ENCODE measurements at places on chromosomes 3 and 15. TPM values are rescaled to one million over a fixed set of nuclear protein-coding genes. Genes with fewer than 3 reads are reported as not detected.

- no peak for DNase-seq
Observed at GRCh38 chr3:79047581-79047980, 720.2 kb downstream of the ROBO1 start.

DNA sequence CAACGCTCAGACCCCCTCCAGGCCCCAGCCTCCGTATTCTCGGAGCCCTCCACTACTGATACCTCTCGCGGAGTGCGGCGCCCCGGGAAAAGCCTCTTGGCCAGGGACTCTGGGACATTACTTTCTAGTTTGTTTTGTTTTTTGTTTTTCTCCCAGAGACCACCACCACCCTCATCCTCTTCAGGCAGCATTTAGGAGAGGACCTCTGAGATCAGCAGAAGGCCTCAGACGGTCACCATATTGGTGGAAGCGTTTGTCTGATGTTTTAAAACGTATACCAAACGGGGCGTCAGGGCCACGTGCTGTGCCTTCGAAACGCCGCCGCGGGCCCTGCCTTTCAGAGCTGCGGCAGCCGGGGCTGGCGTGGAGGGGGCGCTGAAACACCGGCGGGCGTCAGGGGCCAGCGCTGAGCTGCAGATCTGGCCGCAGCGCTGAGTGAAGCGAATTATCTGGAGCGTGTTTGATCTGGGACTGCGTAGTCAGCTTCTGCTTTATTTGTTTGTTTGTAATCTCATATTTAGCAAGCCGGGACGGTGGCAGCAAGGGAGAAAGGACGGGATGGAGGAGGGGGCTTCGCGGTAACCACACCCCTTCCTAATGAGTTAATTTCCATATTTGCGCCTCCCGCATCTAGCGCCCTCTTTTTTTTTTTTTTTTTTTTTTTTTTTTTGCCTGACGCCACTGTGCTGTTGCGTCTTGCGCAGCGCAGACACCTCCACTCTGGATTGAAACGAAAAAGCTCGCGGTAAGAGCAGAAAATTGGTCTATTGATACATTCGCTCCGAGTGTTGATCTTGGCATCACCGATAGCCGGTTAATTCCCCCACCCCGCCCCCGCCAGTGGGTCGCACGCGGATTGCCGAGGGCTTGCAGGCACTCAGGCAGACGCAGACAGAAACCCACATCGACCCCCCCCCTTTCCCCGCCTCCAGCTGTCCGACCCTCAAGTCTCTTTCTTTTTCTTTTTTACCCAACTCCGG, 14.9 kb downstream of the SOX2 start:
- peak; percentile 48 for DNase-seq

- DNase-seq, result peak; percentile 94
Observed at GRCh38 chr3:86937306-86937791, 53.6 kb downstream of the VGLL3 start.

DNA sequence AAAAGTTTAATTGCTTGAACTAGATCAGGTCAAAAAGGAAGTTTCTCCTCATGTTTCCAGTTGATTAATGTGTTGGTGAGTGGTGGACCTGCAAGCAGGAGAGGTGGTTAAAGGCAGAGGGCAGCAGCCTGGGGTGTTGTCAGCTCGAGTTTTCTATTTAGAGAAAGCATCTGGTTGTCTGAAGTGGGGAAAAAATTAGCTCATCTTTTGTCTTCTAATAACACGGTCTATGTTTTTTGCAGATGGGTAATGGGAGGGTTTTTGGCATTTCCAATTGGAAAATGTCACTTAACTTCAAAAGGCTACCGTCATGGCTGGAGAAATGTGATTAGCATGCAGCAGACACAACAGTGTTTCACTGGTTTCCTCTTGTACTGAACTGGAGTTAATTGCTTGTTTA, 122.6 kb downstream of the ITPR1 start:
- DNase-seq, result no peak

- DNase-seq, result no peak
Observed at GRCh38 chr3:14640157-14640562, 11.4 kb upstream of the CCDC174 start.

DNA sequence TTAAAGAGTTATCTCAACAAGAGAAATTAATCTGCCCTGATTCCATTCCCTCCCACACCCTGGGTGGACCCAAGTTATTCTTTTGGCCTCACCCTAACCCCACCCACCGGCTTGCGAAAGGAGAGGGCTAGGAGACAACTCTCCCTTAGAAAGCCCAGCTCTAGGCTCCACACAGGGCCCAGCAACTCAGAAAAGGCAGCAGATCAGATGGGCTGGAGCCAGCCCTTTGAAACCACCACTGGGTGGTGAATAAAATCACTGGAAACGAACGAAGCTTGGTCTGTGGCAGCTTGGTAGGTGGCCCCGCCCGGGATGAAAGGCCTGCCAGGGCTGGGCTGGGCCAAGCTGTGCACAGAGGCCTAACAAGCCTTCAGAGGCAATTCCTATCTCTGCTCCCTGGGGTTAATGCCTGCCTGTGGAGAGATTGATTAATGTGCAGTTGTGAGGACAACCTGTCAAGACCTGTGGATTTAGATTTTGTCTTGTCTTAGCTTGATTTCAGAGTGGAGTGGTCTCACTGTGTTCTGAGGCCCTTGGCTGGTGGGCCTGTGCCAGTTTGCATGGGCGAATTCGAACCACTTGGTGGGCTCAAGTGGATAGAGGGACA, 38.8 kb downstream of the BHLHE40 start:
- peak; percentile 49 for DNase-seq

DNA sequence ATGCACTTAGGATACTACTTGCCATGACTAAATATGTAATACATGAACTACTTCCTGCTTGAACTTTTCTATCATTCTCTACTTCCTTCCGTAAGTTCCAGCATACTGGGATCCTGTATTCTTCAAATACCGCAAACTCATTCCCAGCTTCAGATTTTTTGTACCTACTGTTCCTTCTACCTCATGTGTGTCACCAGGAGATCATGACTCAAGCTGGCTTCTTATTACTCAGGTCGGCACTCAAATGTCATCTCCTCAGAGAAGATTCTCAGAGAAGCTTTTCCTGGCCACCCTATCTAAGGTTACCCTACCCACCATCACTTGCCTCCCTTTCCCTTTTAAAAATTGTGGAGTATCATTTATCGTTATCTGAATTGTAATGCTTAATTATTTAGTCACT, 66.7 kb downstream of the RFX7 start:
- no peak for DNase-seq

DNA sequence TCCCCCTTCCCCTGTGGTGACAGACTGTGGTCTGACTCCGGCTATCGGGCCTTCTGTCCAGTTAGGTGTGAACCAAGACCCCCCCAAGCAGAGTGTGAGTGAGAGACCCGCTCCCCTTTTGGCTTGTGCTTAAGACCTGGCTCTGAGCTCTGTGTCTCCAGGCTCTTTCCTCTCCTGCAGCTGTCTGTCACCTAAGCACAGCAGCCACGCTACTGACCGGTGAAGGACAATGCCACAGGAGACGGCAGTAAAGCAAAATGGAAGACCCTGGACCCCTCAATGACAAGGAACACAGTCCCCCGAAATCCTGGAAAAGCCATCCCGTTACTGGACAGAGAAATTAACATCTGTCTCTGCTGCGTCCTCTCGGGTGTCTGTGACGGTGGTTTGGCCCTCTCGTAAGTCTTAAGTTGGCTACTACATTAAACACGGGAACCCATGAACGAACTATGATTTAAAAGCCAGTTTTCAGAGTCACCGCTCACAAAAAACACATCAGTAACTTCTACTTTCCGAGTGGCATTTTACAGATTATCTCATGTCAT, 53.7 kb downstream of the CHSY1 start:
- DNase-seq, result no peak

- DNase-seq, result no peak
Observed at GRCh38 chr3:23607184-23607847, 198.4 kb upstream of the UBE2E1 start.

DNA sequence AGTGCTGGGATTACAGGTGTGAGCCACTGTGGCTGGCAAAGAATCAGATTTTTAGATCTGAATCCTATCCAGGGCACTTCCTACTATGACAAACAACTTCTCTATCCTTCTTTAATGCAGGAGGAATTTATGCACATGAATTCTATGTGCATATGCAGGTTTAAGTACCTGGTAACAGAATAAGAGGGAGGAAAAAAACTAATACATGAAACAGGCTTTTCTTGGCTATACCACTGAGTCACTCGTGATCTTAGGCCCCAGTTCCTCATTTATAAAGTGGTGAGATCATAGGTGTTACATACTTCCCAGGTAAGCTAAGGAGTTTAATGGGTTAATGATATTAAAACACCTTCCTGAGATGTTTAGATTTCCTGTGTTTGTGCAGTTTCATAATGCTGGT, 108.2 kb downstream of the TP63 start:
- no peak for DNase-seq

DNA sequence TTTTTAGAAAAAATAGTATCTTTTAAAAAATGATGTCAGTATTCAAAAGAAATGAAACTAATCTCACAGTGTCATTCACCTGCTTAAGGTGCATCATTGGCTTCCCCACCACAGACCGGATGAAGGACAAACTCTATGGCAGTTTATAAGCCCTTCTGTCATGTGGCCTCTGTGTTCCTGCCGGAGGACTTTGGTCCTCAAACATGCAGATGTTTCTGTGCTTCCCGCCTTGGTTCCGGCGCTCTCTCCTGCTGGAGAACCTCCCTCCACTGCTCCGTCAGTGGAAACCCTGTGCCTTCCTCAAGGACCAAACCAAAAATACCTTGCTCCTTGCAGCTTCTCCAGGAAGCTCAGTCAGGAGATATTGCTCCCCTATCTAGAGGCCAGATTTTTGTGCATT, 326.3 kb downstream of the UACA start:
- no peak for DNase-seq

GRCh38 chr15:27668471-27669220, 430.5 kb downstream of the OCA2 start:
- DNase-seq, result no peak

- no peak for DNase-seq
Observed at GRCh38 chr3:59313365-59313764, 263.5 kb upstream of the CFAP20DC start.

SOX14 gene
- polyA plus RNA-seq, result not detected

USP13 gene
- polyA plus RNA-seq, result 21.7 TPM

MAGI1 gene
- polyA plus RNA-seq, result 23.7 TPM

CXCR6 gene
- polyA plus RNA-seq, result 0.02 TPM

TMEM207 gene
- polyA plus RNA-seq, result not detected

ARPIN gene
- polyA plus RNA-seq, result 13.4 TPM

Data from fibroblast of lung (primary cell).